ENCODE measurements at places on chromosomes 6 and 20. TPM values are rescaled to one million over a fixed set of nuclear protein-coding genes. Genes with fewer than 3 reads are reported as not detected.

- no peaks in the 10 kb centered on the region for H3K27me3 ChIP-seq
- H3K4me3 ChIP-seq = no peak overlapping the region
- peak; percentile 58 for DNase-seq
- H3K4me1 ChIP-seq = no peaks in the 10 kb centered on the region
Measured at GRCh38 chr6:156617376-156617775, 159.8 kb upstream of the ARID1B start.

GRCh38 chr6:43123461-43124314 is 47.4 kb upstream of the SRF start:
- H3K27ac ChIP-seq = no peak overlapping the region
- H3K27me3 ChIP-seq = no peaks in the 10 kb centered on the region
- no peak for DNase-seq
- H3K4me3 ChIP-seq = no peak overlapping the region
- H3K4me1 ChIP-seq = no peaks in the 10 kb centered on the region
- H3K36me3 ChIP-seq = no peaks in the 10 kb centered on the region

- no peak overlapping the region for H3K4me3 ChIP-seq
- H3K27me3 ChIP-seq = no peaks in the 10 kb centered on the region
- H3K27ac ChIP-seq = no peak overlapping the region
Measured at GRCh38 chr6:135192256-135193174, 11.4 kb downstream of the MYB start.

GRCh38 chr6:317448-318144 is 25.3 kb downstream of the DUSP22 start:
- DNase-seq = no peak
- no peaks in the 10 kb centered on the region for H3K27me3 ChIP-seq
- no peak overlapping the region for H3K27ac ChIP-seq
- H3K36me3 ChIP-seq = no peaks in the 10 kb centered on the region
- H3K4me1 ChIP-seq = no peaks in the 10 kb centered on the region

DNA sequence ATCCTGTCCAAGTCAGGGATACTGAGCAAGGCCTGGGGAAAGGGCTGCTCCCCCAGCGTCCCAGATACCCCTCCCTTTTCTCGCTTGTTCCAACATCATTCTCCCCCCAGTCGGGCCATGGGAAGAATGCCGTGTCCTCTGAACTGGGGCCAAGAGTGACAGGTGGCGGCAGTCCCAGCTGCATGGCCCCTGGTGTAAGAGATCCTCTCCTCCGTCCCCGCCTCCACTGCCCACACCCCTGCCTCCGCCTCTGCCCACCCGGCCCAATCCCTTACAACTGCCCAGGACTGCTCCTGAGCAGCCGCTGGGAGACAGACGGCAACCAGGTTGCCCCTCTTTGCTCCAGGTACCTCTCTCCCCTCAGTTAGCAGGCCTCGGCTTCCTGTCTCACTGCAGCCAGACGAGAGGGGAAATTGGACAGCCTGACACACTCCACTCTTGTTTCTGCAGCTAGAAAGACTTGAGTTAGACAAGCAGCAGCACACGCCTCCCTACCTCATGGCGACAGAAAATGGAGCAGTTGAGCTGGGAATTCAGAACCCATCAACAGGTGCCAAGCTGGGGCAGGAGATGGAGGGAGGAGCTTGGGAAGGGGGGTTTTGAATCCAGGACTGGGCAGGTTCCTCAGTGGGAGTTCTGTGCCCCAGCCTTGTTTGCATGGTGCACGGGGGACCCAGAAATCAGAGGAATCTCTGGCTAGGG is at the start of gene MYLK2:
TSS of gene MYLK2 (plus strand) at position 274 of the 702 bp plus-strand sequence. CDS start at position 499, 225 bp downstream.
- no peak for DNase-seq
- H3K27me3 ChIP-seq = no peaks in the 10 kb centered on the region
- no peak within 1 kb of the TSS for H3K27ac ChIP-seq
- no peaks in the 10 kb centered on the region for H3K36me3 ChIP-seq

GRCh38 chr20:3156811-3157619 is 2.6 kb downstream of the FASTKD5 start:
- DNase-seq = no peak
- no peaks in the 10 kb centered on the region for H3K4me1 ChIP-seq
- no peaks in the 10 kb centered on the region for H3K36me3 ChIP-seq
- no peaks in the 10 kb centered on the region for H3K27me3 ChIP-seq

- no peaks in the 10 kb centered on the region for H3K36me3 ChIP-seq
- H3K4me3 ChIP-seq = no peak overlapping the region
- no peaks in the 10 kb centered on the region for H3K4me1 ChIP-seq
- no peak overlapping the region for H3K27ac ChIP-seq
- DNase-seq = no peak
Measured at GRCh38 chr20:18879262-18879661, 65.7 kb downstream of the SCP2D1 start.

DNA sequence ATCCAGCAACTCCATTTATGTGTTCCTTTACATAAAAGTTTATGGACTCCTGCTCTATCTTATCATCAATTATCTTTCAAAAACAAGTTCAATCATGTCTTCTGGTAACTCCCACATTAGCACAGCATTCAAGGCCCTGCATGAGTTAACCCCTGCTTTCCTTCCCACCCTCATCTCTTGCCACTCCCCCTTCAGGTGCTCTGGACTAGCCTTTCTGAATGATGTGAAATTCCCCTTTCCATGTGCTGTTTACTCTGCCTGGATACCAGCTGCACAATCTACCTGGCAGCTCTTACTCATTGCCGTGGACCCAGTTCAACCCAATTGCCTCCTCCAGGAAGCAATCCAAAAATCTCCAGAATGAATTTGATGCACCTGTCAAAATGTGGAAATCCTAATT is 11.9 kb downstream of the ADGRF4 start:
- no peaks in the 10 kb centered on the region for H3K36me3 ChIP-seq
- DNase-seq = no peak
- no peak overlapping the region for H3K4me3 ChIP-seq
- H3K27ac ChIP-seq = no peak overlapping the region
- H3K4me1 ChIP-seq = no peaks in the 10 kb centered on the region

- no peaks in the 10 kb centered on the region for H3K27me3 ChIP-seq
- H3K27ac ChIP-seq = no peak overlapping the region
- DNase-seq = no peak
- no peaks in the 10 kb centered on the region for H3K4me1 ChIP-seq
- H3K4me3 ChIP-seq = no peak overlapping the region
- H3K36me3 ChIP-seq = no peaks in the 10 kb centered on the region
Measured at GRCh38 chr6:135537741-135538301, 40.3 kb upstream of the AHI1 start.

- no peak for DNase-seq
- H3K4me1 ChIP-seq = no peaks in the 10 kb centered on the region
- H3K27me3 ChIP-seq = no peaks in the 10 kb centered on the region
- no peaks in the 10 kb centered on the region for H3K36me3 ChIP-seq
- H3K4me3 ChIP-seq = no peak overlapping the region
- no peak overlapping the region for H3K27ac ChIP-seq
Measured at GRCh38 chr6:91087908-91088307, 501.0 kb upstream of the MAP3K7 start.

DNA sequence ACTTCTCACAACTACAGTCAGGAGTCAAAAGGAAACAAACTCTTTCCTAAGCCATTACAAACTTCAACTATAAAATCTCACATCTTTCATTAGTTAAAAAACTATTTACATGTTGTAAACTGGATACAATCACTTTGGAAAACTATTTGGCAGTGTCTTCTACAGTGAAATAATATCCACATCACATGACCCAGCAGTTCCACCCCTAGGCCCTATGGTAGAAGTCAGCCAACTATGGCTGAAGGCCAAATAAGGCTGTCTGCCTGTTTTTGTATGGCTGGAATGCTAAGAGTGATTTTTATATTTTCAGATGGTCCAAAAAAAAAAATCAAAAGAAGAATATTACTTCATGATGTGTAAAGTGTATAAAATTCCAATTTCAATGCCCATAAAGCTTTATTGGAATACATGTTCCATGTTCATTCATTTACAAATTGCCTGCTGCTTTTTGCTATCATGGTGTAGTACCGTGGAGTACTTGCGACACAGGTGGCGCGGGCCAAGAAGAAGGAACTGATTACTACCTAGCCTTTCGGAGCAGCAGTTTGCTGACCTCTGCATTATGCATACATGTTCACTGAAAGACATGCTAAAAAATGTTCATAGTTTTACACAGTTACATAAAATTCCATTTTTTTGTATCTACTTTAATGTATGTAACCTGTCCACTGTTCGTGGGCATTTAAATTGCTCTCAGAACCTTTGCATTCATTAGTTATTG is 129.0 kb downstream of the KIF16B start:
- H3K4me1 ChIP-seq = no peaks in the 10 kb centered on the region
- H3K4me3 ChIP-seq = no peak overlapping the region
- H3K27me3 ChIP-seq = no peaks in the 10 kb centered on the region
- no peaks in the 10 kb centered on the region for H3K36me3 ChIP-seq
- DNase-seq = no peak

DNA sequence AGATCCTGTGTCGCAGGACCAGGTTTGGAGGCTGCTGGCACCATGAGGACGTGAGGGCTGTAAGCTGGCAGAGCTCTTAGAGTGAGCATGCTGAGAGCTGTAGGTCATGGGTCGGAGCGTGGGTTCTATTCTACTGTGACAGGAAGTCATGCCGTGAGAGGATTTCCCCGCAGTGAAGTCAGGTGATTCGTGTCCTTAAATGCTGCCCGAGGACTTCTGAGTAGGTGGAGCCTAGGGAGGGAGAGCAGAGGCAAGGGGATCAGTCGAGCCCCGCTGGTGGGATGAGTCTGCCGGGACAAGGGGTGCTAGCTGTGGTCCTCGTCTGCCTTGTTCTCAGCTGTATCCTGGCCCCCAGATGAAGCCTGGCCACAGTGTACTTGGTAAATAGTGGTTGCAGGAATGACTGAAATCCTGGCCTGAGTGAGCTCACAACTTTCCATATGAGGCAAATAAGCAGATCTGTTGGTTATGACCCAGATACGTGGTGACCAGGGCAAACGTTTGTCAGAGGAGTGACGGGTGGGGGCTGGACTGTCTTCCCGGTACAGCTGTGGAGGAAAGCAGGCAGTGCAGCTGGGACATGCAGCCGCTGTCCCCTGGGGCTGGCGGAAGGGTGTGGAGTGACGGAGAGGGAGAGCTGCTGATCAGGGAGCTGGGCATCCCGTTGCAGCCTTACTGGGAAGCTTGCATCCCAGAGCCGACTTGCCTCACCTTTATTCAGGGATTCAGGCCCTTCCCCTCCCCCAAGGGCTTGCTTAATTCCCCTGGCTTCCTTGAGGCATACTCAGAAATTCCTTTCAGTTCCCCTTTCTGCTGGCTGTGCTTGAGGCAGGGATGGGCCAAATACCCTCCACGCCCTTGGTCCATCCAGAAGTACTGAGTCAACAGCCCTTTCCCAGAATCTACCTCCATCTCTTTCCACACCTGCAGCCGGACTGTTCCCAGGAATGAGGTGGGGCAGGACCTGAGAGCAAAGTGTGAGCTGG is 250.9 kb upstream of the RREB1 start:
- peak; percentile 78 for DNase-seq
- H3K4me3 ChIP-seq = no peak overlapping the region
- H3K36me3 ChIP-seq = no peaks in the 10 kb centered on the region
- no peak overlapping the region for H3K27ac ChIP-seq

DNA sequence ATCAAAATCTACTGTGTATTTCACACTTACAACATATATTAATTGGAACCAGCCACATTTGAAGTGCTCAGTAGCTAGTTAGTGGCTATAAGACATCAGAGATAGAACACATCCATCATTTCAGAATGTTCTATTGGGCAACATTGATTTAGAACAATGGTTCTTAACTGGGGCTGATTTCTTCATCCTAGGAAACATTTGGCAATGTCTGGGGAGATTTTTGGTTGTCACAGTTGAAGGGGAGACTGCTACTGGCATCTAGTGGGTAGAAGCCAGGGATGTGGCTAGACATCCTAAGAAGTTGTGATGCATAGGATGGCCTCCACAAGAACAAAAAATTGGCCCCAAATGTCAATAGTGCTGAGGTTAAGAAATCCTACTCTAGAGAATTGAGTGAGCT is 132.5 kb downstream of the OLIG3 start:
- no peak for DNase-seq
- no peaks in the 10 kb centered on the region for H3K36me3 ChIP-seq
- H3K4me3 ChIP-seq = no peak overlapping the region
- H3K27me3 ChIP-seq = no peaks in the 10 kb centered on the region
- no peak overlapping the region for H3K27ac ChIP-seq

GRCh38 chr6:10465629-10466499 is 51.0 kb upstream of the TFAP2A start:
- H3K4me1 ChIP-seq = no peaks in the 10 kb centered on the region
- H3K27me3 ChIP-seq = no peaks in the 10 kb centered on the region
- H3K4me3 ChIP-seq = no peak overlapping the region
- no peak overlapping the region for H3K27ac ChIP-seq
- no peak for DNase-seq
- H3K36me3 ChIP-seq = no peaks in the 10 kb centered on the region

- no peak for DNase-seq
- H3K27ac ChIP-seq = no peak overlapping the region
- no peaks in the 10 kb centered on the region for H3K27me3 ChIP-seq
- H3K36me3 ChIP-seq = no peaks in the 10 kb centered on the region
- H3K4me3 ChIP-seq = no peak overlapping the region
- H3K4me1 ChIP-seq = no peaks in the 10 kb centered on the region
Measured at GRCh38 chr20:60512443-60512842, 554.2 kb downstream of the CDH26 start.

Gene MAD2L1BP
- 13.6 TPM for total RNA-seq

Gene MAFB
- 55.0 TPM for total RNA-seq

Gene CTAGE9
- not detected for total RNA-seq

Gene CCHCR1
- 23.2 TPM for total RNA-seq

Gene LKAAEAR1
- not detected for total RNA-seq

Gene ERVFRD-1
- not detected for total RNA-seq

Gene NDRG3
- total RNA-seq = 35.7 TPM

Gene RBCK1
- 52.8 TPM for total RNA-seq

Gene APOBEC2
- total RNA-seq = not detected
